ENCODE measurements at places on chromosomes 7 and 10.

GRCh38 chr10:110190170-110190569 is 17.2 kb upstream of the MXI1 start:
- DNase-seq: no peak

DNA sequence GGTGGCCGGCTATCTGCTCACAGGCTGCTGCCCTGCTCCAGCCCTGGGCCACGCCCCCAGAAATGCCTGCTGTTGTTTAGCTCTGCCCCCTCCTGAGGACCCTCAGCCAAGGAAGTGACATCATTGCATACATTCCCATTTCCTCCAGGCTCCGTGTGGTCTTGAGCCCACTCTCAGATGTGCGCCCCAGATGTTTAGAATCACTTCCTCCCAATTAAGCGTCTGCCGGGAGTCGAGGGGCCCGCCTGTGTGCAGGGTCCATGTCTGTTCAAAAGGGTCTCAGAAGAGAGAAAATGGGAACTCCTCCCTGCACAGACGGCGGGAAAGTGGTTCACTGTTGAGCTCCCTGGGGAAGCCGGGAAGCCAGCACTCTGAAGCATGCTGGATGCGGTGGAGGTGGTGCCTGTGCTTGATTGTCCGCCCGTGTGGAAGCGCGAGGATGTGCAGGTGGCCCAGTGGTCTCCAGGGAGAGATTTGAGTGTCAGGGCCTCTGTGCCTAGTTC is 116.9 kb upstream of the PPIF start:
- no peak for DNase-seq

- DNase-seq: no peak
These were observed 5.9 kb downstream of the FEZF1 start for GRCh38 chr7:122298618-122299017.

DNA sequence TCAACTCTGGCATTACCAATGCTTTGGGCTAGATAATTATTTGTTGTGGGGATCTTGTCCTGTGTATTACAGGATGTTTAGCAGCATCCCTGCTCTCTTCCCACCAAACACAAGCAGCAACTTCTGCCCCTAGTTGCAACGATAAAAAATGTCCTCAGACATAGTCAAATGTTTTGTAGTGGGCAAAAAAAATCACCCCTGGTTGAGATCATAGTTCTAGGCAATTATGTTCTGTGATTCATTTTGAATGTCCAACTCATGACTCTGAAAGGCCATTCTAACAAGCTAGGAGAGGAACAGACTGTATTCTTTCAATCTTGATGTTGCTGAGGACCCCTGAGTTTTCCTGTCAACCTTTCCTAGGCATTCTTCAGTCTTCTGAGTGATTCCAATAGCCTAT is 79.5 kb downstream of the RTKN2 start:
- DNase-seq: no peak

DNA sequence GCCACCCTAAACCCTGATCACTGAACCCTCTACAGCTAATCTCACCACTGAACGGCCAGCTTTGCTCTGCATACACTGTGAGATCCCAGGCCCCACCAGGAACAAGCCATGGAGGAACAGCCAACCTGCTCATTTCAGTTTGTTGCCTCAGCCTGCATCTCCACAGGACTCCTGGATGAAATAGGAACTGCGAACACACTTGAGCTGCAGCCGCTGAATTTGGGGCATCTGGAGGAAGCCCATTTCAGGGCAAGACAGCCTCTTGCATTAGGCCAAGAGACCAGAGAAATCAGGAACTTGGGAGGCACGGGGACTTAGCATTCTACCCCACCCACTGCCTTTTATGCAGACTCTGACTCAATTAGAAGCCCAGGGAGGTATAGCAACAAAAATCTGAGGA is 14.5 kb upstream of the EGR2 start:
- no peak for DNase-seq

DNA sequence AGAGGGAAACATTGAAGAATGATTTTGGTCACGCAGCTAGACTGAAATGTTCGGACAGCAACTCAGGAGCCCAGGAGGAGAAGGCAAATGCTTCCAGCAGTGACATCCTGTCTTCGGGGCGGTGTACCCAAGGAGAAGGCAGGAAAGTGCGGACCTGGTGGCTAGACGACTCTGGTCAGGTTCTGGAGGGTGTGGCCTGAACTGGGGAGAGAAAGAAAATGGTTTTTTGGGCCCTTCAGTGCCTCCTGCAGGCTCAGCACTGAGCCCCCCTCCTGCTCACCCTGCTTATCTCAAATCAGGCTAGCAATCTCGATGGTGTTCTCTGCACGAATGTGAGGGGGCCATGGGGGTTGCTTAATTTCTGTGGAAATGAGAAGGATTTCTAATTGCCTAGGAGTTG is 26.7 kb upstream of the TARP start:
- DNase-seq: no peak

DNA sequence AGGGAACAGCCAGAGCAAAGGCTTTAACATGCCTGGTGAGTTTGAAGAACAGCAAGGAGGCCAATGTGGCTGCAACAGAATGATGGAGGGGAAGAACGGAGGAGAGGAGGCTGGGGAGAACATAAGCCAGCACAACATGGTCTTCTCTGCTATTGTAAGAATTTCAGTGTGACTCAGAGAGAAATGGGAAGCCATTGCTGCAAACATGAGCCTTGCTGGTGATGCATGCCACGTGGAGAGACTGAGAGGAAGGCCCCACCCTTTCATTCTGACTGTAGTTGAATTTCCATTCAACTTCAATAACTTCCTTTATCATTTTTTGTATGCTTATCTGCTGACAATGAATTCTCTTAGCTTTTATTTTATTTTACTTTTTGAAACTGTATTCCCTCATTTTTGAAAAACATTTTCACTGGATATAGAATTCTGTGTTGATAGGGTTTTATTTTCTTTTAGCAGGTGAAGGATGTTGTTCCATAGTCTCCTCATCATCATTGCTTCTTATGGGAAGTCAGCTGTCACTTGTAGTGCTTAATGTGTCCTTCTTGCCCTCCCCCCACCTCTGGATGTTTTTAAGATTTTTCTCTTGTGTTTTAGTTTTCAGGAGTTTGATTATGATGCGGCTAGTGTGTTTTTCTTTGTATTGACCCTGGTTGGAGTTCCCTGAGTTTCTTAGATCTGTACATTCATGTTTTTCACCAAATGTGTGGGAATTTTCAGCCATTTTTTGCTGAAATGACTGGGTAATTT is 46.4 kb upstream of the LEP start:
- no peak for DNase-seq

Data from stimulated activated CD4-positive, alpha-beta T cell treated with anti-CD3 and anti-CD28 coated beads, Interleukin-4, amount 100 ng/mL, for 48 hours (primary cell).